ENCODE measurements at places on chromosomes 1 and 21.

- DNase-seq, result no peak
These were observed 28.7 kb upstream of the BACE2 start for GRCh38 chr21:41139275-41139674.

DNA sequence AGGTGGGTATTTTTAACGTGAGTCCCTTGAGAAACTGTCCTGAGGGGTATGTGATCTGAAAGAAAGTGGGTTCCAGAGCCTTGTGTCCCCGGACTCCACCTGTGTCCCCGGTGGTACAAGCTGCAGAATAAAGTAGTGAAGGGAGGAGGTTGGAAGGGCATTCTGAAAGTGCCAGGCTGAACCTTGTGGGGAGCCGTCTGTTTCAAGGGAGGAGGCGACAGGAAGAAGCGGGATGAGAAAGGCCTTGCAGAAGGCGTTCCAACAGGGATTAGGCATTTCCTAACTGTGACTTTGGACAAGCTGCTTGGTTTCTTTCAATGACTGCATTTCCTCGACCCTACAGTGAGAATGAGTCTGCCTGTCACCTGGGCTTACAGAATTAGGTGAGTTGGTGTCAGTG is 5.8 kb downstream of the FOXD3 start:
- no peak for DNase-seq

- no peak for DNase-seq
These were observed 81.1 kb downstream of the PEX14 start for GRCh38 chr1:10555635-10556429.

DNA sequence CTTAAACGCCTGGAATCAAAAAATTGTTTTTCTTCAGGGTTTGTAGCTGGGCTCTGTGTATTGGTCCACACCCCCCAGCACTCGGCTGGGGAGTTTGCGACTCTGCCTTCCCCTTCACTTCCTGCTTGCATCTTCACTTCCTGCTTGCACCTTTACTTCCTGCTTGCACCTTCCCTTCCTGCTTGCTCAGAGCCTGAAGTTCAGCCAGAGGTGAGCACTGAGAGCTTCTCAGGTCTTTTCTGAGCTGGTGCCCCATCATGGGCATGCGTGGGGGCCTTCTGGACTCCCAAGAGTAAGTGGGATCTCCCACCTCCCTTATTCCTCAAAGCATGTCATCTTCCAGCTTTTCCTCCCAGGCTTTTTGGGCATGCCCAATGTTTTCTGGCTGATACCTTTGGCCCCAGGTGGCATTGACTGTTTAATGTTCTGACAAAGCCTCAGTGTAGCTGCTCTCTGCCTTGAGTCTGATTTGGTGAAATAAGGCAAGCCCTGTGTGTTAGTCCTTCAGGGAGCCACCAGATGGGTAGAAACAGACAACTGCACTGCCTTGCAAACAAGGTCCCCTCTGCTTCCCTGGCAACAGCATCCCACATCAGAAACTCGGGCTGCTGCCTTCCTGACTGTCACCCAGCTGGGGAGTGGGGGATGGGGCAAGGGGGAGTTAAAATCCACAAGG is 3.5 kb downstream of the KRTAP10-2 start:
- no peak for DNase-seq

- DNase-seq, result no peak
These were observed 626.2 kb downstream of the SMYD3 start for GRCh38 chr1:245880754-245881403.

DNA sequence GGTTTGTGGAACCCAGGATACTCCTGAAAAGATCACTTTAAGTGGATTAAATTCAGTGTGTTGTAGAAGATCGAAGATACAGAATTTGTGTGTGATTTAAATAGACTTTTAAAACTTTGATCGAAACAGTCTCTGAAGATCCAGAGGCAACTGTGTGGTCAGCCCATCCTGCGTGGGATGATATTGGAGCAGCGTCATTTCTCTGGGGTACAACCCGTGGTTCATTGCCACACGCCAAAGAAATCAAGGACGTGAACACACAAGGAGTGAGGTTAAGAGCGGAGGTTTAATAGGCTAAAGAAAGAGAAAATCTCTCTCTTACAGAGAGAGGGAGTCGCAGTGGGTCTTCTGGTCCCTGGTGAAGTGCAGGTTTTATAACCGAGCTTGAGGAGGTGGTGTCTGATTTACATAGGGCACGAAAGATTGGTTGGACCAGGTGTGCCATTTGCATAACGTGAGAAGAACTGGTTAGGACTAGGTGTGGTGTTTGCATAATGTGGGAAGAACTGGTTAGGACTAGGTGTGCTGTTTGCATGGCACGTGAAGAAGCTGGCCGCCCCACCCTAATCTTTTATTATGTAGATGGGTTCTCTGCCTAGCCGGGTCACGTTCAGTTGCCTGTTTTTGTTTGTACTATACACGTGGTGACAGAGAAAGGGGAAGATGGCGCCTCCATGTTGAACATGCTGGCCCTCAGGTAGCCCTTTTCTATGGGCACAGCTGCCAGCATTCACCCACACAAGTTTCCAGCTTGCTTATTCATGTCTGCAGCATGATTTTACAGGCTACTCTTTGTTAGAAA is 82.3 kb downstream of the ADSS2 start:
- DNase-seq, result no peak

DNA sequence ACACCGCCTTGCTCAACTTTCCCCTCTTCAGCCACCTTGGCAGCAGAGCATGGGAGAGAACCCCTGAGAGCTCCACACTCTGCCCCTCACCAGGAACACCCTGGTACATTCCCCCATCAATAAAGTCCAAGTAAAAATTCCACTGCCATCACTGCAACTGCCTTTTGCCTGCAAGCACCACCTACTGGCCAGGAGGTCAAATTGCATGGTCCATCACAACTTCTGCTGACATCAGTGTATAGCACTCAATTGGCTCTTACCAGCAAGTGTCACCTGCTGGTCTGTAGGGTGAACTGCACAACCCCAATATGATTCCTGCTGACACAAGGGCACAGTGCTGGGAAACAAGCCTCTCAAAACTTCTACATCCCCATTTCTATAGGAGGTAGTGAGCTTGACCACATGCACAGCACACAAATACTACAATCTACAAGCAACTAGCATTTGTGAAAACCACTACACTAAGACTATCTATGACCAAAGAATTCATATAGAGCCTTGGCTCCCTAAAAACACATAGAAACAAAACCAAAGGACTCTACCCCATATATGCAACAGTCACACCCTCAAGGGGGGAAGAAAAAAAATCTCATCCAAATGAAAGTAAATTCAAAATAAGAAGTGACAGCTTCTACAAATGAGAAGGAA is 69.2 kb downstream of the FASLG start:
- DNase-seq, result no peak

DNA sequence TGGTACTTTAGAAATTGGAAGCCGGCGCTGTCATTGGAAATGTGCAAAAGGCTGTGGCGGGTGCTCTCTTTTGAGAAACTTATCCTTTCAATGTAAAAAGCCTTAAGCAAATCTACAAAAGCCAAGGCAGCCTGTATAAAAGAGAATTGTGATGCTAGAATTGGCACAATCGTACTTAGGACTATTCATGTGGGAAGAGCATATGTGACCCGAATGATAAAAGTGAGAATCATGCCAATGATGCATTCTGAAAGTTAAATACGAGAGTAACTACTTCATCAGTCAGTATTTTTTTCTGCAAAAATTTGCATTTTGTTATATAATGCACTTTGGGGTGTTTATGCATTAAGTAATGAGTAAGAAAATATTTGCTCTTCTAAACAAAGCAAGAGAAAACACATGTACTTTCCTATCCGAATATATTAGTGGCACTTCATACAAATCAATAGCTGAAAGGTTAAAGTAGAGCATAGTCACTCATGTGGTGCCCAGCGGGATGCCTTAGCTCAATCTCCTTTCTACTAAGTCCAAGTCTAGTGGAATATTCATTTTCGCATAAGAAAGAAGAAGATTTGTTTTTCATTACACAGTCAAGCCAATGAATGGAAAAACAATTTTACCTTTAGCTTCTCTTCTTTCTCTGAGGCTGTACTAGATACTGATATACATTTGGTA is 1256.6 kb upstream of the B3GALT2 start:
- DNase-seq, result no peak

DNA sequence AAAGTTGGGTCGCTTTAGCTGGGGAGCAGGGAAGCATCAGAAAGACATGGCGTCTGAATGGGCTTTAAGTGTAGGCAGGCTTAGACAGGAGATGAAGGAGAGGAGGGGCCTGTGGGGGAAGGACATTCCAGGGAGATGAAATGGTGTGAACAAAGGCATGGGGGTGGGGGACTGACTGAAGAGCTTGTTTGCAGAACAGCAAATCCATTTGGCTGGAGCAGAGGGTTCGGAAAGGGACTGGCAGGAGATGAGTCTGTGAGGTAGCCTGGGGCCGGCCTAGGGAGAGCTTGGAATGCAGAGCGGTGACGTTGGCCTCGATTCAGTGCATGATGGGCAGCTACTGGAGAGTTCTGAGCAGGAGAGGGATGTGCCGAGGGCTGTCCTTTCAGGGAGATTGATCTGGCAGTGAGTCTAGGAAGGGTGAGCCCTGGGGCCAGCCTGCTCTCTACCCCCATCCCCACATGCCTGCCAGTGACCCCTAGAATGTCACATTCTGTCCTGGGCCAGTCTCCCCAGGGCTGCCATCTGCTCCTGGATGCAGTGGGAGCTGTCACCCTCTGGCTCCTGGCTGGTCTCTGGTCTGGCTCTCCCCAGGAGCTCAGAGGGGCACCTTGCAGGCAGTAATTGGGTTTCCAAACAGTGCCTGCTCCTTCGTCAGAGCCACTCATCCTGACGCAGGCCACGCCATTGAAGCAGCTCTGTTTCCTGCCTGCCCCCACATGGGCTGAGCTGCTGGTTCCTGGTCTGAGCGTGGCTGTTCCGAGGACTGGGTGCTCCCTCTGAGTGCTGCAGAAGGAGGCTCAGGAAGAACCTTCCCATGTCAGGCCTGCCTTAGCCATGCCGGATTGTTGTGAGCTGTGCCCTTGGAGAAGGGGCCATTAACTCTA is 22.3 kb upstream of the TMEM222 start:
- DNase-seq, result no peak

GRCh38 chr1:15158506-15159165 is 5.1 kb downstream of the TMEM51 start:
- DNase-seq, result no peak

DNA sequence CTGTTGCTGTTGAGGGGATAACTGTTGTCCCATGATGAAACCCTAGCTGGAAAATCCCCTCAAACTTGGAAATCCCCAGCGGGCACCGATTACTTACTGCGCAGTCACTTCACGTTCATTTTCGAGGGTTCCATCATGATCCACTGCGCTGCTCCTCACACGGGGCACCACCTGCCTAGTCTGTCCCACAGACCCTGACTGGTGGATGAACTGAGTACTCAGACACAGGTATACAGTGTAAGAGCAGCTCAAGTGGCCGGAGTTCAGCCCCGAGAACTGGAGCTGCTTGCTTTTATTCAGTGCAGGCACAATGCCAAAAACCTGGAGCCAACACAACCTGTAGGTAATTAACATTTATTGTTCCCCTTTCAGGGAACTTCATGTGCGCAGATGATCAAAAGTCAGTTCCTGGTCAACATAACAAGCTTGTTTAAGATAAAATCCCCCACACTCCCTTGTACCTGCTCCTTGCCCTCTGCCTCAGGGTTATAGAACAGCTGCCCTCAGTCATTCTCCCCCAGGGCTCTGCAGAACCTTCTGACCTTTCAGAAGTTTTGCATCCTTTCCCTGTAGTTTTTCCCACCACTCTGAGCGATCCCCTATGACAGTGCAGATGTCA is 46.5 kb upstream of the PRELP start:
- DNase-seq, result no peak

- no peak for DNase-seq
These were observed 563.4 kb upstream of the PLXNA2 start for GRCh38 chr1:208807446-208808127.

DNA sequence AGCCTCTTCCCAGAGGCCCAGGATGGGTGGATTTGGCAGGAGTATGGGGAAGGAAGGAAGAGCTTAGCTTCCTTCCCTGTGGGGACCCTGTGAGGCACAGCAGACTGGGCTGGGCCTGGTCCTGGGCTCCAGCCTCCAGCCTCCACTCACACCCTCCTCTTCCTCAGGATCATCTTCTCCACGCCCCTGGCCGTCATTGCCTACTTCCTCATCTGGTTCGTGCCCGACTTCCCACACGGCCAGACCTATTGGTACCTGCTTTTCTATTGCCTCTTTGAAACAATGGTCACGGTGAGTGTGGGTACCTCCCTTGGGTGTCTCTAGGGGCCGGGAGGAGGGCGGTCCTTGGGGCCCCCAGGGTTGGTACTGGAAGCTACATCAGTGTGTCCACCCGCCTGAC is 10.1 kb downstream of the MFSD2A start:
- no peak for DNase-seq

- DNase-seq, result peak; percentile 63
These were observed at the start of gene ARHGAP30 for GRCh38 chr1:161069731-161070270. Gene ARHGAP30, minus strand, starts transcription at chr1:161069891. Its CDS starts 267 bp downstream, at chr1:161069624.

- DNase-seq, result no peak
These were observed 44.2 kb upstream of the ARHGAP29 start for GRCh38 chr1:94281361-94282142.

GRCh38 chr1:207990876-207991582 is 80.1 kb upstream of the CD34 start:
- DNase-seq, result no peak

DNA sequence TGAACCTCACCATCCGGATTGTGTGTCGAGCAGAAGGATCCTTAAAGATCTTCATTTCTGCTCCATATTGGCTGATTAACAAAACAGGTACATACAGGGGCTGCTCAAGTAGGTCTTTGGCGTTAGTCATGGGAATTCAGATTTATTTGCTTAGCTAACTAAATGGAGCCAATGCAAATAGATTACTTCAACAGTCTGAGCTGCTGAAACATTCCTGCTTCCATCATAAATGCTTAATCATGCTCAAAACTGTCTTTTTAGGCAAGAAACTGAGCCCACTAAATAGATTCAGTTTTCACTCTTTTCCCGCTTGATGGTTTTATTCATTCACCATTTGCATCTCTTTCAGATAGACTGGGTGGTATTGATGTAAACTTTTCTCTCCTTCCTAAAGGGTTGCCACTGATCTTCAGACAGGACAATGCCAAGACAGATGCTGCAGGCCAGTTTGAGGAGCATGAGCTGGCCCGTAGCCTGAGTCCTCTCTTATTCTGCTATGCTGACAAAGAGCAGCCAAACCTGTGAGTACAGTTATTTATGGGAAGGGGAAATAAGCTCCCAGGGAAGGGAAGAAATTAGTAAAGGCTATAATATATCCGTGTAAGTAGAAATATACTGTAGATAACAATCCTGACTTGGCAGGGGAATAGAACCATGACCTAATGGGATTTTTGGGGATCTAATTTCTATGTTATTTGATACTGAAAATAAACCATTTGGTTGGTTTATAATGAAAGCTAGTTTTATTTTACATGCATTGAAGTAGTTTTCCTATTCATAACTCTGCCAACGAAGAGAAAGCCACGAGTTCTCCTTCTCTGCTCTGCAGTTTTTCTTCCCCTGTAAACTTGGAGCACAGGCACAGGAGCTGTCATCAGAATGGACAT is 126.4 kb downstream of the VPS13D start:
- no peak for DNase-seq

- no peak for DNase-seq
These were observed 45.5 kb upstream of the RBM15 start for GRCh38 chr1:110293601-110294104.

DNA sequence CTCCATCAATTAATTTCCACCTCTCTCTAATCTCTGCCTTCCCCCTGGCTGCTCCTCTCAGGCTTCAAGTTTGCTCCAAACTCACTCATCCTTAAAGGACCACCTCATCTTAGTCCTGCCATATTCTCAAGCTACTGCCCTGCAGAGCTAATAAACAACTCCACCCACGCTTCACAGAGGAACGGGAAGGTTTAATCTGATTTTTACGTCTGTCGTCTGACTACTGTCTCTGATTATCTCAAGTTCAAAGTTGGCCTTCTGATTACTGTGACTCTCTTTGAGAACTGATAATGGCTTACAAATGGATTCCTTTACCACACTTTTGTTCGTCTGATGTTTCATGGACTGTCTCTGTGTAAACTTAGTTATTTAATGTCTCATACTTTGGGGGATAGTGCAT is 7.6 kb upstream of the CPT2 start:
- no peak for DNase-seq
